ENCODE measurements at places on chromosomes 7 and 10. TPM values are rescaled to one million over a fixed set of nuclear protein-coding genes. Genes with fewer than 3 reads are reported as not detected.

GRCh38 chr7:519484-520390 lies at the start of gene PDGFA:
TSS of gene PDGFA (minus strand) at chr7:519846. CDS start at chr7:519001, 845 bp downstream.
- peak; percentile 35 for DNase-seq
- H3K36me3 ChIP-seq: no peaks in the 10 kb centered on the region
- peaks cover 15% of the 10 kb centered on the region for H3K4me1 ChIP-seq
- no peak within 1 kb of the TSS for H3K27ac ChIP-seq
- H3K4me3 ChIP-seq: peak within 1 kb of the TSS; percentile 89
- peaks cover 4% of the 10 kb centered on the region for H3K27me3 ChIP-seq

DNA sequence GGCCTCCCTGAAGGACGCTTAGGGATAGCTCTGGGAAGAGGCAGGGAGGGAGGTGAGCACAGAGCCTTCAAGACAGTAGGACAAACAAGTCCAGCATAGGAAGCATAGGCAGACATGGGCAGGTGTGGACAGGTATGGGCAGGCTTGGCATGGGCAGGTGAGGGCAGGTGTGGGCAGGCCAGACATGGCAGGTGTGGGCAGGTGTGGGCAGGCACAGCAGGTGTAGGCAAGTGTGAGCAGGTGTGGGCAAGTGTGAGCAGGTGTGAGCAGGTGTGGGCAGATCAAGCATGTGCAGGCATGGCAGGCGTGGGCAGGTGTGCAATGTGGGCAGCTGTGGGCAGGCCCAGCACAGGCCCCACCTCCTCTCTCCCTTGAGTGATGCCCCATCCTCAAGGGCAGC lies 148.8 kb upstream of the ZMIZ1 start:
- H3K36me3 ChIP-seq: no peaks in the 10 kb centered on the region
- H3K27ac ChIP-seq: no peak overlapping the region
- H3K27me3 ChIP-seq: peaks cover 36% of the 10 kb centered on the region
- peaks cover 14% of the 10 kb centered on the region for H3K4me1 ChIP-seq

GRCh38 chr7:112204499-112205342 lies 1.5 kb downstream of the DOCK4 start:
- H3K4me3 ChIP-seq: peak overlapping the region; percentile 99
- peak overlapping the region; percentile 49 for H3K27ac ChIP-seq
- no peak for DNase-seq
- H3K36me3 ChIP-seq: no peaks in the 10 kb centered on the region
- peaks cover 43% of the 10 kb centered on the region for H3K4me1 ChIP-seq

GRCh38 chr7:23410446-23411183 lies 59.7 kb downstream of the IGF2BP3 start:
- no peaks in the 10 kb centered on the region for H3K27me3 ChIP-seq
- H3K4me3 ChIP-seq: no peak overlapping the region
- no peak overlapping the region for H3K27ac ChIP-seq
- H3K36me3 ChIP-seq: peaks cover 50% of the 10 kb centered on the region
- 0 out of 2 replicates have a peak, but pooled peaks cover 4% of the 10 kb centered on the region for H3K4me1 ChIP-seq

The PKD2L1 gene
- not detected for total RNA-seq
